ENCODE measurements at places on chromosomes 12 and 14. TPM values are rescaled to one million over a fixed set of nuclear protein-coding genes. Genes with fewer than 3 reads are reported as not detected.

The SLC5A8 gene
- not detected for total RNA-seq

The CCND2 gene
- 345 TPM for total RNA-seq

The MYF5 gene
- not detected for total RNA-seq

The ACSS3 gene
- total RNA-seq, result not detected

The NYNRIN gene
- 0.26 TPM for total RNA-seq

The PIWIL1 gene
- not detected for total RNA-seq

The CELA1 gene
- total RNA-seq, result 0.51 TPM

The TCL1B gene
- total RNA-seq, result not detected

The TPH2 gene
- total RNA-seq, result not detected

The LIN7A gene
- not detected for total RNA-seq

The AGAP2 gene
- 68.6 TPM for total RNA-seq

The DDX55 gene
- 32.1 TPM for total RNA-seq

The LEMD3 gene
- total RNA-seq, result 47.2 TPM

The OTX2 gene
- total RNA-seq, result not detected

The ITGA7 gene
- total RNA-seq, result 2.1 TPM

The BICDL1 gene
- 55.9 TPM for total RNA-seq

The IKBIP gene
- 17.6 TPM for total RNA-seq

The TTC9 gene
- total RNA-seq, result 15.7 TPM

The RDH16 gene
- total RNA-seq, result 0.28 TPM

The INHBE gene
- total RNA-seq, result not detected

The ALDH6A1 gene
- 15.9 TPM for total RNA-seq

The METAP2 gene
- total RNA-seq, result 75.0 TPM

The KCNC2 gene
- total RNA-seq, result not detected

The SSPN gene
- total RNA-seq, result not detected

The KLRD1 gene
- 1.3 TPM for total RNA-seq

The RNASE4 gene
- total RNA-seq, result 0.41 TPM

The RD3L gene
- total RNA-seq, result not detected

The KRT3 gene
- total RNA-seq, result not detected

The IL26 gene
- not detected for total RNA-seq

The ZNF891 gene
- total RNA-seq, result 3.0 TPM
